A549 treated with RU486 at 1 μM for 4 hours (cell line): ENCODE measurements at places on chromosomes 5 and 9. TPM values are rescaled to one million over a fixed set of nuclear protein-coding genes. Genes with fewer than 3 reads are reported as not detected.

CCDC171 gene
- 0.15 to 0.51 TPM (median 0.44 TPM) in 5 replicates for total RNA-seq

TPPP gene
- 4.2 to 5.8 TPM (median 5.6 TPM) in 5 replicates for total RNA-seq

WHRN gene
- 3.9 to 8.1 TPM (median 6.7 TPM) in 5 replicates for total RNA-seq

OLFML2A gene
- 15.3 to 23.0 TPM (median 21.6 TPM) in 5 replicates for total RNA-seq

PRRX2 gene
- total RNA-seq, result 3.1 to 8.8 TPM (median 7.9 TPM) in 5 replicates

ADAMTS19 gene
- total RNA-seq, result not detected in 5 replicates

TNFSF8 gene
- total RNA-seq, result 0.22 TPM in 1 of 5 replicates, not detected in the others
